ENCODE measurements at places on chromosomes 7 and 10.

- no peak for DNase-seq
These were observed 17.0 kb upstream of the TIAL1 start for GRCh38 chr10:119613741-119614140.

GRCh38 chr10:89153116-89153515, 54.0 kb downstream of the CH25H start:
- no peak for DNase-seq

- DNase-seq = no peak
These were observed 87.7 kb downstream of the CUBN start for GRCh38 chr10:17041626-17042520.

DNA sequence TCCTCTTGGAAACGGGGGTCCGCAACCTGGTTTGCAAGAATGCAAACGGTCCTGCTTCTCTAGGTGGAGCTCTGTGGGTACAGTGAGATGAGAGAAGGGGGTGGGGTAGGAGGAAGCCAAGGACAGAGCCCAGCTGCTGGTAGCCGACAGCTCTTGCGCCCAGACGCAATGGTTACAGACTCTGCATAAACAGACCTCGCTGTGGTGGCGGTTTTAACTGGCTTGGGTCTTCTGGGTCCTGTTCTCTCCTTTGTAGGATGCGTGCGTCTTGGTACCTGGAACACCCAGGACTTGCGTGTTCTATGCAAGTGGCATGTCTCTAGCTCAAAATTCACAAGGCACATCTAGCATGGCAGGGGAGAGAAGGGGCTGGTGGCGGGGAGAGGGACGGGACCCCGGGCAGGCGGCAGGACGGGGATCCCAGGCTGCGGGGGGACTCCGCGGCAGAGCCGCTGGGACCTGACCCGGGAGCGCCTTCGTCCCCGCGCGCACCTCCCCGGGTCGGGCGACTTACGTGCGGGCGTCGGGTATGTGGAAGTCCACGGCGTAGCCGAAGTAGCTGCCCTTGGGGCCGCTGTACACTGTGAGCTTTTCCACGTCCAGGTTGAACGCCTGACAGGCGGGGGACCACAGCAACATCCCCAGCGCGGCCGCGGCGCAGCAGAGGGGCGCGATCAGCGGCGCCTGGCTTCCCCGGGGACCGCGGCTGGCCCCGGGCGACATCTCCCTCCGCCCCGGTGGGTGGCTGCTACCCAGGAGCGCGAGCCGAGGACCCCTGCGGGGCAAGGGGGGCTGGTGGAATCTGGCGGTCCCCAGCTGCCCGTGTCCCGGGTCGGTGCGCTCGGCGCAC, 448 bp downstream of the ITGA8 start:
- no peak for DNase-seq

- no peak for DNase-seq
These were observed 331.5 kb upstream of the NFE2L3 start for GRCh38 chr7:25820432-25821040.

GRCh38 chr7:130273081-130273932, 6.6 kb downstream of the CPA2 start:
- DNase-seq = peak; percentile 54

- no peak for DNase-seq
These were observed 14.7 kb downstream of the PRLHR start for GRCh38 chr10:118580702-118581101.

DNA sequence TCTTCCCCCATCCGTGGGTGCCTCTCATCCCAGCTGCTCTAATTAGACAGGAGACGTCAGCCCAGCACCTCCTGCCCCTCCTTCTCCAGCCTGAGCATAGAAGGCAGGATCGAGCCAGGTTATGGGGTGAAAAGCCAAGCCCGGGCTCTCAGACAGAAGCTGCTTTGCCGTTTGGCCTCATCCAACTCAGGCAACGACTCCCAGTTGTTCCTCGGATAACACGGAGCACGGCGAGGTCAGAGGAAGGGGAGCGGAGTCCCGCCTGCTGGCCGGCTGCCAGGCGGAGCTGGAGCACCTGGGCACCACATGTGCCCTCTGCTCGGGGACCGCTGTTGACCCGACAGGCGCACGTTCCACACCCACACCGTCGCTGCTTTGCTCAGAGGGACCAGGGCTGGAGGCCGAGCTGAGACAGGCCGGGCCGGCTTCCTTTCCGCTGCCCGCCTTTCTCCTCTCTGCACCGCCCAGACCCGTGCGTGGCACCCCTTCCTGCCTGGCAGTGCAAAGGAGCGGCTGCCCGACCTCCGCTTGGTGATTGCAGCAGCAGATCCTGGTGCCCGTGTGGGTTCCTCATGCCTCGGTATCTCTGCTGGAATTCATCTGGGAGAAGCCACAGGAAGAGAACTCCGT, 21.6 kb upstream of the UNCX start:
- DNase-seq = no peak

DNA sequence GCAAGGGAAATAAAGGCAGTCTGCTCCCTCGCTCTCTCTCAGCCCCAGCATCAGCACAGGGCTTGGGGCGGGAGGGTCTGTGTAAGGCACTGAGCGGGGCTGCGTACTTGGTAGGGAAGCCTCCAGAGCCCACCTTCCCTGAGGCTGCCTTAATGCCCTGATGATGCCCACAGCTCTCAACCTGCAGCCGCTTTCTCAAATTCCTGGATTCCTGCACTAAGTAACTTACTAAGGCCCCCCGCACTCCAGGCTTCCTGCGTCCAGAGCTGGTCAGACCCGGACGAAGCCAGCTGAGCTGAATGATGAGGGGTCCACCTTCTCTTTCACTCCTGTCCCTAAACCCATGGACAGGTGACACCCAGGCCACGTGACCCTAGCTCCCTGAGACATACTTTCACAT, 63.3 kb downstream of the C10orf143 start:
- no peak for DNase-seq

DNA sequence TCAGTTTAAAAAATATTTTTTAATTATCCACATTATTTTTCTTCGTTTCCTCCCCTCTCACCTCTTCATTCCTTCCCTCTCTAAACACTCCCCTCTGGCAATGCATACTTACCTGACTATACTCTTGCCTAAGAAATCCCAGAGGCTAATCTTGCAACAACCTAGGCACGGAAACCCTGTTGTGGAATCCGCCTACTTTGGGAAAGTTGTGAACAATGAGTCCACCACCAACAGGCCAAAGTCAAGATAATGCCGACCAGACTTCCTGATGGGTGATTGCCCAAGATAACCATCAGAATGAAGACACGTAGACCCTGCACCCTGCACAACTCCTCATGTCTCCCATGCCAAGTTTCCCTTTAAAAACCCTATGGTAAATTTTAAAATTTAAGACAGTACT, 521.5 kb downstream of the KIF20B start:
- DNase-seq = no peak

- DNase-seq = no peak
These were observed 2.2 kb upstream of the CUEDC2 start for GRCh38 chr10:102434394-102435132.

DNA sequence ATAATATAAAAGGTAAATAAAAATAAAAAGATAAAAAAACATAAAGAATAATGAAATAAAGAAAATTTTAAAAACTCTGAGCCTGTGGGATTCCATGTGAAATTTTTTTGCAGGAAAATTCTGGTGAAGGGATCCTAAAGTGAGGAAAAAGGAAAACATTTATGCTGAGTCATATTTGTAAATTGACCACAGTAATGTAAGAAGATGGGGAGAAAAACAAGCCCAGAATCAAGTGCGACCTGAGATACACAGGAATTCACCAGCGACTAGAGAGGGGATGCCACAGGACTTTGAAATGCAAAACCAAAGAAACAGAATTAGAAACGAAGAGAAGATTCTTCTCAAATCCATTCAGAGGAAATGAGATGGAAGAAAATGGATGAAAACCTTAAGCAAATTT, 133.8 kb upstream of the PFKP start:
- DNase-seq = no peak

GRCh38 chr10:7718685-7719084, 15.6 kb downstream of the ITIH2 start:
- DNase-seq = no peak

- no peak for DNase-seq
These were observed 967 bp downstream of the ELFN1 start for GRCh38 chr7:1670894-1671593.

- peak; percentile 96 for DNase-seq
These were observed 4.4 kb upstream of the ABHD11 start for GRCh38 chr7:73742753-73743641.

DNA sequence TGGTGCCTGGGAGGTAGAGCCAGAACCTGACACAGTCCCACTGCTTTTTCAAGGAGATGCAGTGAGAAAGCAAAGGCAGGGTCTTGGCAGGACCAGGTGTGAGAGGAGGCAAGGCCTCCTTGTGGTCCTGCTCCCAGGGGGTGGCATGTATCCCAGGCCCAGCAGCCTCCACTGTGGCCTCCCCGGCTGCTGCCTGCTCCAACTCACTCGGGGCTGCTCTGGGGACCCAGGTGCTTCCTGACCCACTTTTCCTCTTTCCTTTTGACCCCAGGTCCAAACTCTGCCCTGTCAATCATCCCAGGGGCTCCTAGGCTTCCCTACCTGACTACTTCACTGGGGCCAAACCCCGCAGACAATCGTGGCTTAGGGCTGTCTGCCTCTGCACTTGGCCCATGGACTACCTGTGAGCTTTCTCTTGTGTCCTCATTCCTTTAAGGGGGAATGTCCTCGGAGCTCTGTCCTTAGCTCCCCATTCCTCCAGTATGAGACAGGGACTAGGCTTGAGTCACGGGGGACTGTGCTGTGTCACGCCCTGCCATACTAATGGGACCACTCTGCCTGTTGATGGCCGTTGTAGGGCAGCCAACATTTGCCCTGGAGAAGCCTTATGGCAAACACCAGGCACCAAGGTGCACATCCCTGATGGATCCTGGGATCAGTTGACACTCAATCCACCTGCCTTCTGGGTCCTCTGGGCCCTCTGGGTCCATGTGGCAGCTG, 1.1 kb upstream of the AEBP1 start:
- DNase-seq = no peak

- no peak for DNase-seq
These were observed 247.3 kb upstream of the PTN start for GRCh38 chr7:137590756-137591305.

- no peak for DNase-seq
These were observed 38.5 kb downstream of the CRTAC1 start for GRCh38 chr10:97991871-97992270.

DNA sequence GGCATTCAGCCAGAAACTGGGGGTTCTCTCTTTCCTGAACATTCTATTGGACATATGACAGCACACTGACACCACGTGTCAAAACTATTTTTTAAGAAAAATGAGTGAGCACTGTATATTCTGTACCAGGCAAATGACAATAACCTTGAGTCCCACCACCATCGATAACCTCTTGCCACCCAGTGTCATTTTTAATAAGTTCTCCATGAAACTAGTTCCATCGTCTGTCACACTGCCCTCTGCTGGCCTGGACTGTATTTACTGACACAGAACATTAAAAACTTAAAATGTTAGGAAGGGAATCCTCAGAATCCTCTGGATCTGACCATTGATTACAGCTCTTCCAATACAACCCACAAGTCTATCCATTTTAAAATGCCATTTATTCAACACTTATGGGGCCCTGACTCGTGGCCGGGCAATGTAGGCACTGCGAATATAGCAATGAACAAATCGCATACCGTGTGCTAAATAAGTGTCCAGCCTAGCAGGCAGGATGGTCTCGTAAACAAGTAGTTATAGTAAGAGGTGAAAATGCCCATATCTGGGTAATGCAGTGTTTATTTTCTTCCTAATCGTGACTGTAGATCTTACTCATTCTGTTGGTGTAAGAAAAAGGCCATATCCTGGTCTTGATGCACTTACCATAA, 35.9 kb upstream of the CACNB2 start:
- DNase-seq = peak; percentile 10

- DNase-seq = no peak
These were observed 87.4 kb downstream of the ELAPOR2 start for GRCh38 chr7:86972072-86972471.

DNA sequence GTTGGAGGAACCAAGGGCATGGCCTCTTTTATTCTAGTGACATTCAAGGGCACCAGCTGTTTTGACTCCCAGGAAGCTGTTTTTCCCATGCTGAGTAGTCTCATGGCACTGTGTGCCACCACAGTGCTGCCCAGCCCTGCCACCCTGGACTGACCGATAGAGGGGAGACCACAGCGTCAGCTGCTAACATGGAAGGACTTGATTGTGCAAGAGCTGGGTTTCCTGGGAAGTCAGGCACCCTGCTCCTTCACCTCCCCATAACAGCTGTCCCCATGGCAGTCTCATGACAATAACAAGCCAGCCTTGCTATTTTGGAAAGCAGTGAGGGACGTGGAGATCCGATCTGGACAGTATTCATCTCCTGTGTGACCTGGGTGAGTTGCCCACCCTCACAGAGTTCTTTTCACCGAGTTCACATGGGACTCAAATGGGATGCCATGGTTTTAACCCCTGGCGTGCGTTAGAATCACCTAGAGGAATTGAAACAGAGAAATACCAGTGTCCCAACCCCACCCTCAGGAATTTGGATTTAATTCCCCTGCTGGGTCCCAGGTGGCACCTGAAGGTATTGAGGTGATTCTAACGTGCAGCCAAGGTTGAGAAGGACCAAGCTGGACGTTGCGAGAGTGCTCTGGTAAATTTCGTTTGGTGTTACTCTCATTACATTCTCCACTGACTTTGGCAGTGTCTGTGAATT, 174.8 kb downstream of the CELF2 start:
- DNase-seq = no peak

GRCh38 chr10:132713421-132714095, 72.4 kb downstream of the NKX6-2 start:
- DNase-seq = no peak

Data from NCI-H510A treated with DMSO at 0.1 percent for 48 hours (cell line).